ENCODE measurements at places on chromosomes 4 and X. TPM values are rescaled to one million over a fixed set of nuclear protein-coding genes. Genes with fewer than 3 reads are reported as not detected.

ESX1 gene
- total RNA-seq = not detected

SPANXD gene
- total RNA-seq = not detected

ZDHHC15 gene
- total RNA-seq = 0.25 TPM

SSX2 gene
- total RNA-seq = not detected

SPATA4 gene
- total RNA-seq = not detected

MXRA5 gene
- 5.9 TPM for total RNA-seq

DNA sequence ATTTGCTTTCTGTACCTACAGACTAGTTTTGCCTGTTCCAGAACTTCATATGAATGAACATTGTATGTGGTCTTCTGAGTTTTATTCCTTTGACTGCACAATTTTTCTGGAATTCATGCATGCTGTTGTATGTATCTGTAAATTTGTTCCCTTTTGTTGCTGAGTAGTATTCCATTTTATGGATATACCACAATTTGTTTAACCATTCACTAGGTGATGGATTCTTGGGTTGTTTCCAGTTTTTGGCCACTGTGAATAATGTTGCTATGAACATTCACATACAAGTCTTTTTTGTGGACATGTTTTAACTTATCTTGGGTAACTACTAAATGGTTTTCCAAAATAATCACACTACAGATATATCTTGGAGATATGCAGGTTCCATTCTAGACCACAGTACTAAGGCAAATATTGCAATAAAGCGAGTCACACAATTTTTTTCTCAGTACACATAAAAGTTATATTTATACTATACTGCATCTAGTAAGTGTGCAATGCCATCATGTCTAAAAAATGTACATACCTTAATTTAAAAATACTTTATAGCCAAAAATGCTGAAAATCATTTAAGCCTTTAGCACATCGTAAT is 58.7 kb downstream of the TSPAN5 start:
- no peak for DNase-seq

DNA sequence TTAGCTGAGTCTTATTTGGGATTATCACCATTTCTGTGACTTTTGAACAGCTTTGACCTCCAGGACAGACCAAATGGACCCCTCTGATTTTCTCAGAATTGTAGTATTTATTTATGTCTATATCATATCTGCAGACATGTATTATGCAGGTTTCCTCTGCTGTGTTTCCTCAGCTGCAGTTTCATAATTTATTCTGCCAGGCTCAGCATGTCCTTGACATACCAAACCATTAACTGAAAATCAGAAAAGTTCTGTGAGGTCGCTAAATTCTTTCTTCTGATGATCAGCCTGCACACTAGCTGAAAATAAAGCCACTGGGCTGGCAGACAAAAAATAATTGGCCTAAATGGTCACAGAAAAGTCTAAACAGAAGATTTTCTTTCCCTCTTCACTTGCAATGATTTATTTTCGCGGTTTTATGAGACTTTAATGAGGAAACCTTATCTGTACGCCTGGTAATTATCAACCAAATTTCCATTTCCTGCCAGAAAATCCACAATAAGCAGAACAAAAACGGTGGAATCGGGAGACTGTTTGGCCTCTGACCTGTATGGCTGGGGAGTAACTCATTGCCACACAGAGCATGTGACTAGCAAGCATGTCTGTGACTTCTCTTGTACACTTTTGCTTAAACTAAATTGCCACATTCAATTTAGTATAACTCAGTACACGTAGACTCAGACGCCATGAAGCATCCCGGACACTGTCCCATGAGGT is 150.9 kb downstream of the ENPP6 start:
- DNase-seq = no peak

GRCh38 chrX:99010957-99011356 is 1399.1 kb downstream of the PCDH19 start:
- no peak for DNase-seq

GRCh38 chrX:10983526-10983925 is 127.6 kb upstream of the HCCS start:
- DNase-seq = no peak

DNA sequence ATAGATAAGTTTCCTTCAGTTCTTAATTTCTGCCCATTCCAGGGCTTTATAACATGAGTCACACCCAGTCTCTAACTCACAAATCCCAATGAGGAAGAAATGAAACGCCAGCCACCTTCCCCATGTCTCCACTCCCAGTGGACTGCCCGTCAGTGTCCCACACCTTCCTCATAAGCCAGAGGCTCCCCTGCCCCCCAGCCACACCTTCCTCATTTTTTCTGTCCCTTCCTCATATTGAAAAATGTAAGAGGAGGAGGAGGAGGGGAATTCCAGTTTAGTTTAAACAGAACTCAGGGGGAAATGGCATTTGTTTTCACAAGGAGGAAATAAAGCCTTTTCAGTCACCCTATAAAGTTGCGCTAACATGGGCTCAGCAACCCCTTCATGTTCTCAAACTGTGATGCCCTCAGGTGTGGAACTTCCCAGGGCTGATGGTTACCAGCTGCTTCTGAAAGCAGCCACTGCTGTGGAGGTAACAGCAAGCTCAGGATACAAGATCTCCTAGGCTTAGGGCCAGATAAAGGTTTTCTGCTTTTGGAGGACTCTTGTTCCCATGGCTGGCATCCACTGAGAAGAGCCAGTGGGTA is 97.8 kb downstream of the PARM1 start:
- no peak for DNase-seq

GRCh38 chr4:613126-613525 is 12.2 kb upstream of the PDE6B start:
- DNase-seq = no peak

- DNase-seq = no peak
These were observed 21.1 kb upstream of the LRCH2 start for GRCh38 chrX:115255003-115255402.

DNA sequence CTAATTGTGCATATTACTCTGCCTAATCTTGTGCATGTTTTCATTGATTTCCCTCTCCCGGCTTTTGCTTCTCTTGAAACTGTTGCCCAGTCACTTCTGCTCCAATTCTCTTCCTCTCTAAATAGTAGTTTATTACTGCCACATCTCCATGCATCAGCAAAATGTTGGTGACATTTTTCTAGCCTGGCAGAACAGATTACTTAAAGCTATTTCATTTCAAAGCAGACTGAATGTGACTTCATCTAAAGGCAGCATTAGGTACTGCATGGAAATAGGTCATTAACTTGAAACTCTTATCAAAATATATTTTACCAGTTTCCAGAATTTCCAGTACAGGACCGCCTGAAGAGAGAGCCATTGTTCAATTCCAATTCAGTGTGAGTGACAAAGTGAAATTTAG is 52.4 kb downstream of the HPGDS start:
- DNase-seq = no peak

DNA sequence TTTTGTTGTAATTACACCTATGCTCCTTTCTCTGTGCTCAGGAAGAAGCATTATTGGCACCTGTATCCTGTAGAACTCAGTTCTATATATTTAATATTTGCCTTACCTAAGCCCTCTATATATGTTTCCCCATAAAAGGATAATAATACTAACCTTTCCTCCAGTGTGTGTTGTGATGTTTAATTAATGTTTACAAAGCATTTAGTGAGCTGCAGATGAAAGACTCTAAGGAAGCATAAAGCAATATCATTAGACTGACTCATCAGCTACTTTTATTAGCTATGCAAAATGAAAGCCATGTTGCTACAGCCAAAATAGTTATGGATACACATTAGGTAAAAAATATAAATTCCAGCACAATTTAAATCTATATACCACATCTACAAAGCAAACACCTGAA is 93.6 kb upstream of the PTPN13 start:
- DNase-seq = no peak

DNA sequence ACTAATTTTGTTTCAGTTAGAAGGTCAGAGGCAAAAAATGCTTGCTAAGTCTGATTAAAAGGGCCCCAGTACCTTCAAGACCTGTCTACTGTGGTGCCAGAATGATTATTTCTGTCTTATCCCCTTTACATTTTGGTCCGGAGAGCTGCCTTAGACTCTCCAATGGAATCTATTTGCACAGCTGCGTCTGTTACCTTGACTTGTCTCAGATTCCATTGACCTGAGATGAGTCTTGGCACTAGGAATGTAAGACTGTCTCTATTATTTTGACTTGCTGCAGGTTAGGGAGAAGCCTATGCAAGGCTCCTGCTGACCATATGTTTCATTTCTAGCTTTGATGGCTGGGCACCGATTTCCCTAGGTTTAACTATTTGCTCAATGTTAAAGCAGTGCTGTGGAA is 457.6 kb downstream of the KCTD8 start:
- no peak for DNase-seq

DNA sequence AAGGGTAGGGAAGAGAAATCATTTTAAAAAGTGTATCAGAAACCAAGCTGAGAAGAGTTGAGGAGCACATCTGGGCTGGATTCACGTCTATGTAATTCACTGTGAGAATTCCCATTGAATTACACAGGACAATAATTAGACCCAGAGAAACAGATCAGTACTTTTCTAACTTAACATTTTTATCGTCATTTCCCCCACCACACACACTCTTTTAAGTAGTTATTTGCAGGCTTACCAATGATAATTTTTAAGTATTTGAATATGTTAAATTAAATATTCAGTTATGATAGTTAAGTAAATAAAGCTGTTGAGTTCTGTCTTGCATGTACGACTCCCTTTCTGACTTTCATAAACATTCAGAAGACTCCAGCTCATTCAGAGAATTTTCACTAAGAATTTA is 165.4 kb upstream of the PITX2 start:
- DNase-seq = no peak

DNA sequence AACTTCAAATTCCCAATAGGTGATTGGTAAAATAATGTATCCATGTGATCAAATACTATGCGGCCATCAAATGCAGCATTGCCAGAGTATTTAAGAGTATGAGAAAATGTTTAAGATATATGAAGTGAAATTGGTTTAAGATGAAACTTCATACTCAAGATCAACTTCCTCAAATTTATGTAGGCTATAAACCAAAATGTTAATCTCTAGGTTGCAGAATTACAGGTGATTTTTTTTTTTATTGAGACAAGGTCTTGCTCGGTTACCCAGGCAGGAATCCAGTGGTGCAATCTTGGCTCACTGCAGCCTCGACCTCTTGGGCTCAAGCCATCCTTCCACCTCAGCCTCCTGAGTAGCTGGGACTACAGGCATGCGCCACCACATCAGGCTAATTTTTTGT is 25.3 kb downstream of the ACSL4 start:
- no peak for DNase-seq

DNA sequence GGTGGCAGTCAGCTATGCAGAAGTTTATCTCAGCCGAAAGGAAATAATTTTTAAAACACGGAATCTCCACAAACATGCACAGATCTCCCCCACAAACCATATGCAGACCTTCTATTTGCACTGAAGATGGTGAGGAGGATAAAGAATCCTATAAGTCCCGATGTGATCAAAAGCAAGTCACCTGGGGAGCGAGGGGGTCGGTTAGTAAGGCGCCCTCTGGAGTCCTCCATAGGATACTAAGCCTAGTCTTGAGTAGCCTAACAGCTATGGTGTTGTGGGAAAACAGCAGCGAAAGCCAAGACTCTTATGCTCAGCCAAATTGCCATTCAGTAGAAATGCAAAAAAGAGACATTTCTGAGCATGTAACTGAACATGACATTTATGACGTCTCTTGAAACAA is 210.9 kb downstream of the FRMPD4 start:
- DNase-seq = no peak

DNA sequence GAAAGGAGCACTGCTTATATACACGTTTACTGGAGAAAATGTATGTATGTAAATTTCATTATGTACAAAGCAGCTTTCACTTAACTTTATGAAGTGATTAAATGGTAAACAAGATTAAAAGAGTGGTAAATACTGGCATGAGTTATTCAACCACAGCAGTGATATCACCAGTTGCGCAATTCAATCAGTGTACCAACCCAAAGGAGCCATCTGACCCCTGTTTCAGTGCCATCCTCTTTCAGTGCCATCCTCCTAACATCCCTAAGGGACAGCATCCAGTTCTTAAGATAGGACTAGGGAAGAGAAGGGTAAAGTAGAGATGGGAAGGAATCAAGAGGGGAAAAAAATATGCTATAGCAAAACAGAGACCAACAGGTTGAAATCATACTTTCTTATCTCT is 16.2 kb downstream of the HPF1 start:
- DNase-seq = no peak

GRCh38 chrX:128616933-128617332 is 564.7 kb upstream of the ACTRT1 start:
- DNase-seq = no peak

DNA sequence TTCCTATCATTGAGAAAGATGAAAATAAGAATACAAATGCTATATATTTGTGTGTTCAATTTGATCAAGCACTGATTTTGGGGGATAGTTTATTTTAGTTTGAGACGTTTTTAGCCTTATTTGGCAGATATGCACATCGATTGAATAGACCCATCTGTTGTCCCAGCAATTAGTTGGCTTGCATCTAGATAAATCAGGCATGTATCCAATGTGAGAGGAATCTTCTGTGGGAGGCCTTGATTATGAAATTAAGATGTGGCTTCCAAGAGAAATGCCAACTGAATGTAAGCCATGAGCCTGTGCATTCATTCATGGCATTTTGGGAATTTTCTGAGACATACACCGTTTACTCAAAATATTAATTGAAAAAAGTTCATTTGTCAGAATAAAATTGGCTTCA is 623.1 kb downstream of the TECRL start:
- DNase-seq = no peak

All from lower leg skin (tissue), 4 donors.